Sciatic nerve (tissue), 2 donors: ENCODE measurements at places on chromosomes 6 and 20.

DNA sequence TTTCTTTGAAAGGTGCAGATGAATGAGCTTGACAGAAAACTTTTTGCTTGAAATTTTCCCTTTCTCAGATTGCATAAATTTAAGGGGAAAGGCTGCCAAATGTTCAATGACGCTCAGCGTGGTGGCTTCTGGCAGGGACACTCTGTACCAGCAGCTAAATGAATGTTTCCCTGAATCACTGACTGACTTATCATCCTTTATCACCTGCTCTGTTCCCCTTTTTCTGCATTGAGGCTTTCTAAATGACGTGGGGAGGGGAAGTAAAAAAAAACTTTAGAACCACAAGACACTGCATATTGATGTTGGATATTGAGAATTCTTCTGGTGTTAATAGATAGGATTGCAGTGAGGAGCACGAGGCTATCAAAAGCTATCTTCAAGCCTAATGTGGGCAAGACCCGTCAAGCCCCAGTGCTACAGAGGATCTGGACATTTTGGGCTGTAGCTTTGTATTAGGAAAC lies 46.9 kb upstream of the ENPP5 start:
- no peak for DNase-seq

- DNase-seq = no peak
These were observed 27.2 kb downstream of the CMTR1 start for GRCh38 chr6:37459981-37460800.

- DNase-seq = no peak
These were observed 29.9 kb downstream of the EZR start for GRCh38 chr6:158789115-158789917.

DNA sequence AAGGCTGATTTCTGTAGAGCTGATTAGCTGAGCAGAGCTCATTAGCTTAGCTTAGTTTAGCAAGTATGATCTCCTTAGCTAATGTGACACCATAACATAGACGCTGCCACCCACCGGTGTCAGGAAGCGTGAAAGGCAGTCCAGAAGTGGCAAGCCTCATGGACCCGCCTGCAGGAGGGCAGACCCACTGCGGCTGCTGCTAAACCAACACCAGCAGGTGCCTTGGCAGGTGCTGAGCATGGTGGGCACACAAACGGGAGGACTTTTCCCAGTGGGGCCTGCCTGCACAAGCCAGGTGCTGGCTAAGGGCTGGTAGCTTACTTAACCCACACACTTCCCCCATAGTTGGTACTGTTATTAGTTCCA lies 22.7 kb downstream of the ZDHHC14 start:
- no peak for DNase-seq

GRCh38 chr6:87322304-87323212 lies at the start of gene SMIM8:
TSS of gene SMIM8 (plus strand) at chr6:87322588. CDS start at chr6:87337032, 14,444 bp downstream.
- peak; percentile 87 for DNase-seq
